ENCODE measurements at places on chromosomes 2 and 18. TPM values are rescaled to one million over a fixed set of nuclear protein-coding genes. Genes with fewer than 3 reads are reported as not detected.

GRCh38 chr2:196566961-196567666 is 72.4 kb upstream of the CCDC150 start:
- no peaks in the 10 kb centered on the region for H3K27me3 ChIP-seq
- no peaks in the 10 kb centered on the region for H3K4me1 ChIP-seq
- H3K27ac ChIP-seq, result no peak overlapping the region
- H3K36me3 ChIP-seq, result no peaks in the 10 kb centered on the region

GRCh38 chr2:79359419-79359818 is 153.4 kb upstream of the CTNNA2 start:
- H3K27me3 ChIP-seq, result no peaks in the 10 kb centered on the region
- no peaks in the 10 kb centered on the region for H3K4me1 ChIP-seq
- no peak overlapping the region for H3K4me3 ChIP-seq

DNA sequence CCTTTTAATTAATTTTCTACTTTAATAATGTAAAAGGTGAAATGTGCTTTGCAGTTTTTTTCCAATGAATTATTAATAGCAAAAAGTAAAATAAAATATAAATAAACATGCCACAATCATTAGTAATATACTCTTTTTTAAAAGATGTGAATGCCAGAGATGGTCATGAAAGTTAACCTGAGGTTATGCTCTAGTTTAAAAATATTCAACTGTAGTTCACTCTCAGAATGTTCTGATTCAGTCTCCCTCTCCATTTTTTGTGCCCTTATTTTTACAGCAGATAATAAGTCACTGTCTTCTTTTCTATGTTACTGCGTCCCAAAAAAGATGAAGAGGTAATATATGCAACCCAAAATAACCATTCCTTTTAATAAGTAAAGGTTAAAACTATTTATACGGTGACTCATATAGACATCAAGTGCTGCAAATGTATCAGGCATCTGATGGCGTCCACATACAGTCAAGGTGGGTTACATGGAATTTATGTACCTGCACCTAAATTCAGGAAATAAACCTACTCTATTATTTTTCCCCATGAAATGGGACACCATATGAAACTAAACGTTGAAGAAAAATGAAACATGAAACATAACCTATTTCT is 153.6 kb upstream of the ZNF804A start:
- DNase-seq, result no peak
- H3K27me3 ChIP-seq, result no peaks in the 10 kb centered on the region
- no peak overlapping the region for H3K27ac ChIP-seq
- no peak overlapping the region for H3K4me3 ChIP-seq
- no peaks in the 10 kb centered on the region for H3K36me3 ChIP-seq

Gene IKZF2
- 19.4 TPM for total RNA-seq

GRCh38 chr2:35428548-35428947 is 927.0 kb upstream of the CRIM1 start:
- no peaks in the 10 kb centered on the region for H3K27me3 ChIP-seq
- no peak overlapping the region for H3K4me3 ChIP-seq

DNA sequence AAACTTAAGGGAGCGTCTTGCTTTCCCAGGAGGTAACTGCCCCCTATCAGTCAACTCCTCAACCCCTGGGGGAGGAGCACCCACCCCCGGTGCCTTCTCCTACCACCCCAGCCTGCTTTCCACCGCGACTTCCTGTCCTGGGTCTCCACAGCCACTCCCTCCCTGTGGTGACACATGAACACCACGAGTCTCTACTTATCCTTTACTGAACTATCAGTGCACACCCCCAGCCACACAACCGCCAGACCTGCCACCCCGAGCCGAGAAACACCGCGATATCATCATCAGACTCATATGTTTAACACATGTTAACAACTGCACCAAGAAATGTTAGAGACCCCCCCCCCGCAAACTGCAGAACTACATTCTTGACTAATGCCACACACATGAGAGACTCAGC is 43.3 kb downstream of the LONRF2 start:
- no peaks in the 10 kb centered on the region for H3K4me1 ChIP-seq
- DNase-seq, result no peak
- H3K4me3 ChIP-seq, result no peak overlapping the region
- no peak overlapping the region for H3K27ac ChIP-seq

DNA sequence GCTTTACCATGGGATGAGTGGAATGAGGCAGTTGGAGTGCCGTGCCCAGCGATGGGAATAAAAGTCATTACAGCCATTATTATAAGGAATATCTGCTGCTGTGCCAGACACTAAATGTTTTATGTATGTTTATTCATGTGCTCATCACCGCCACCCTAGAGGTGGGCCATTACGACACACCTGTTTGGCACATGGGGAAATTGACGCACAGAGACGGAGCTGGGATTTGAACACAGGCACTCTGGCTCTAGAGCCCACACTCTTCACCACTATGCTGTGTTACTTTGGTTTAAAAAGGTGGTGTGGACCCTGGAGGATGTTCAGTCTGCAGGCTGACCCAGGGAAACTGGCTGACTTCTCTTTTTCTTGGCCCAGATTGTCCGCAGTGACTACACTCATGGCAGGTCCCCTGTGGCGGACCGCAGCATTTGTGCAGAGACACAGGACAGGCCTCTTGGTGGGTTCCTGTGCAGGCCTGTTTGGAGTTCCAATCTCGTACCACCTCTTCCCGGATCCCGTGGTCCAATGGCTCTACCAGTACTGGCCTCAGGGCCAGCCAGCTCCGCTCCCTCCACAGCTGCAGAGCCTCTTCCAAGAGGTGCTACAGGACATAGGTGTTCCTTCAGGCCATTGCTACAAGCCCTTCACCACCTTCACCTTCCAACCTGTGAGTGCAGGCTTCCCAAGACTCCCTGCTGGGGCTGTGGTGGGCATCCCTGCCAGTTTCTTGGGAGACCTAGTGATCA is 1.6 kb downstream of the TMEM177 start:
- DNase-seq, result no peak
- peaks cover 3% of the 10 kb centered on the region for H3K36me3 ChIP-seq
- peaks cover 5% of the 10 kb centered on the region for H3K4me1 ChIP-seq
- no peak overlapping the region for H3K4me3 ChIP-seq
- no peak overlapping the region for H3K27ac ChIP-seq
- 0 out of 2 replicates have a peak, but pooled peaks cover 2% of the 10 kb centered on the region for H3K27me3 ChIP-seq

DNA sequence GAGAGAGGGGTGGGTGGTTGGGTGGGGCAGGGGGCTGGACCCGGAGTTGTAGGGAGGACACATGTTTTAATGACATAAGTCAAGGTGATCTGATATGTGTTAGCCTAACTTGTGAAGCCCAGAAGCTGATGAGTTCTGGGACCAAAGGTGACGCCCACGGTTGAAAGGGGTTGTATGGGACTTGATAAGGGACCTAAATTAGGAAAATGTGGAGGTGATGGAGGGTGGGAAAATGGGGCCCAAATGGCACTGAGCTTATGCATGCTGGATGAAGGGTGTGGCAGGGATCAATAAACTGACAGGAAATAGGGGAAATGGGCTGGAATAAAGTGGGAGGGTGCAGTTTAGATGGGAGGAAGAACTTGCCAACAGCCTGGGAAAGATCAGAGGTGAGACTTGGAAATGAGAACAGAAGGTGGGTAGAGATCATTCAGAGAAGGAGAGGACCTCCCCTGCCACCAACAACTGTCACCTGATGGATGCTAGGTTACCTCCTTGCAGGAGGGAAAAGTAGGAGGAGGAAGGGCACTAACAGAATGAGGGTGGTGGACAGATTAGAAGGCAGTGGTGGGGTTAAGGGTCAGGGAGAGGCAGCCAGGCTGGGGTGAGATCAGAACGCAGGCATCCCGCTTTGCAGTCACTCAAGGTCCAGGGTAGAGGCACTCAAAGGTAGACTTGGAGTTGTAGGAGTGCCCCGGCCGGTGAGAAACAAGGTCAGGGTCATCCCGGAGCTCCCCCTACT is 15.3 kb downstream of the WNT10A start:
- no peaks in the 10 kb centered on the region for H3K36me3 ChIP-seq
- H3K4me3 ChIP-seq, result no peak overlapping the region
- H3K27me3 ChIP-seq, result peaks cover 89% of the 10 kb centered on the region
- no peak overlapping the region for H3K27ac ChIP-seq

- H3K4me1 ChIP-seq, result no peaks in the 10 kb centered on the region
- H3K36me3 ChIP-seq, result no peaks in the 10 kb centered on the region
- no peak overlapping the region for H3K27ac ChIP-seq
- no peak for DNase-seq
- no peaks in the 10 kb centered on the region for H3K27me3 ChIP-seq
- H3K4me3 ChIP-seq, result no peak overlapping the region
Measured at GRCh38 chr18:67728364-67728763, 211.8 kb upstream of the DSEL start.

Gene PMAIP1
- total RNA-seq, result 14.0 TPM

DNA sequence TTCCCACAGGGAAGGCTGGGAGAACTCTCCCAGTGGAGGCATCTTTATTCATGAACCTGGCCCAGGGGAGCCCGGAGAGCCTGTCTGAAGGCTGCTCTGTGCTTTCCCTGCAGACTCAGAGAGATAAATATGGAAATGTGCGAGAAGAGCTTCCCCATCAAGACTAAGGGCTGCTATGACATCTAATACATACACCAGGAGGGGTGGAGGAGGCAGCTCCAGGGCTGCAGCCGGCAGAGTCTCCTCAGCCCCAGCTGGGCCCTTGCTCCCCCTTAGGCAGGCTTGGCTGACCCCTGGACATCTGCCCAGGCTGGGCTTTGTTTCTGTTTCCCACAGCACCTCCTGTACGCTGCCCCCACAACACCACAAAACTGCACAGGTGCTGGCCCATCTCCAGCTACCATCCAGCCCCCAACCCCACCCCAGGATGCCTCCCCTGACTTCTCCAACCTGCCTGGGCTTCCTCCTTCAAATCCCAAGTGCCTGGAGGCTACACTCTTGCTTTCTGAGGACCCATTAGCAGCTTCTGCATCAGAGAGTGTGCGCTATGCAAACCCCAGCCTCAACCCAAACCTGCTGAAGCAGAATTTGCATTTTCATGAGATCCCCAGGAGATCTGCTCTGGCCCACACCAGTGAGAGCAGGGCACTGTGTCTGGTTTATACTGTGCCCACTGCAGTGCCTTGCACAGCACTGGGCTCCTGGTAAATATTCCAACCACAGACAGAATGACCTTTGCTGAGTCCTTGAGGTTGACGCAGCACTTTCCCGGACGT is 96.8 kb downstream of the VSNL1 start:
- no peak overlapping the region for H3K4me3 ChIP-seq
- no peak overlapping the region for H3K27ac ChIP-seq
- no peaks in the 10 kb centered on the region for H3K4me1 ChIP-seq
- no peak for DNase-seq
- no peaks in the 10 kb centered on the region for H3K36me3 ChIP-seq

DNA sequence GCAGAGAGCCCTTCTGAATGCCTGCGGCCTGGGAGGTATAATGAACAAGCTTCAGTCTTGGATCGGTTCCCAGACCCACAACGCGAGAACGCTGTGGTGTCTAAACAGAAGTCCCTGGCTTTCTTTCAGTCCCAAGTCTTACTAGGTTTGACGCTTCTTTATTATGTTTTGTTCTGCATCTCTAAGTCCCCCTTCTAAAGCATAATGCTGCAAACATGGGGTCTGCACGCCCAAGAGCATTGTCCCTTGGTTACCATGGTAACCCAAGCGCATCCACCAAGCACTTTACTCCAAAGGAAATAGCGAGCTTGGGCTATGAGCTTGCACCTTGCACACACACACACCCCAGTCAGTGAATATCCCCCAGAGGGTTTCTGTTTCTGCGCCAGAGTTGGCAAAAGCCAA is 193.7 kb downstream of the INO80D start:
- H3K4me1 ChIP-seq, result no peaks in the 10 kb centered on the region
- no peak overlapping the region for H3K4me3 ChIP-seq
- peaks cover 18% of the 10 kb centered on the region for H3K27me3 ChIP-seq
- peak; percentile 46 for DNase-seq
- no peaks in the 10 kb centered on the region for H3K36me3 ChIP-seq

DNA sequence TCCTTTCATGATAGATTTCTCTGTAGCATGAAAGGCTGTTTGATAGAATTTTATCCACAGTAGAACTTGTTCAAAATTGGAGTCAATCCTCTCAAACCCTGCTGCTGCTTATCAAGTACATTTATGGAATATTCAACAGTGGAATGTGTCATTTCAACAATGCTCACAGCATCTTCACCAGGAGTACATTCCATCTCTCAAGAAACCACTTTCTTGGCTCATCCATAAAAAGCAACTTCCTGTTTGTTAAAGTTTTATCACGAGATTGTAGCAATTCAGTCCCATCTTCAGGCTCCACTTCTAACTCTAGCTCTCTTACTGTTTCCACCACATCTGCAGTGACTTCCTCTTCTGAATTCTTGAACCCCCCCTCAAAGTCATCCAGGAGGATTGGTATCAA is 29.4 kb downstream of the PDCL3 start:
- H3K27me3 ChIP-seq, result peaks cover 3% of the 10 kb centered on the region
- H3K36me3 ChIP-seq, result no peaks in the 10 kb centered on the region
- DNase-seq, result peak; percentile 11

- no peaks in the 10 kb centered on the region for H3K36me3 ChIP-seq
- no peak for DNase-seq
- no peak overlapping the region for H3K27ac ChIP-seq
- no peaks in the 10 kb centered on the region for H3K4me1 ChIP-seq
- H3K27me3 ChIP-seq, result peaks cover 1% of the 10 kb centered on the region
- no peak overlapping the region for H3K4me3 ChIP-seq
Measured at GRCh38 chr2:134762508-134762907, 43.7 kb upstream of the TMEM163 start.

Gene LBH
- 158 TPM for total RNA-seq

DNA sequence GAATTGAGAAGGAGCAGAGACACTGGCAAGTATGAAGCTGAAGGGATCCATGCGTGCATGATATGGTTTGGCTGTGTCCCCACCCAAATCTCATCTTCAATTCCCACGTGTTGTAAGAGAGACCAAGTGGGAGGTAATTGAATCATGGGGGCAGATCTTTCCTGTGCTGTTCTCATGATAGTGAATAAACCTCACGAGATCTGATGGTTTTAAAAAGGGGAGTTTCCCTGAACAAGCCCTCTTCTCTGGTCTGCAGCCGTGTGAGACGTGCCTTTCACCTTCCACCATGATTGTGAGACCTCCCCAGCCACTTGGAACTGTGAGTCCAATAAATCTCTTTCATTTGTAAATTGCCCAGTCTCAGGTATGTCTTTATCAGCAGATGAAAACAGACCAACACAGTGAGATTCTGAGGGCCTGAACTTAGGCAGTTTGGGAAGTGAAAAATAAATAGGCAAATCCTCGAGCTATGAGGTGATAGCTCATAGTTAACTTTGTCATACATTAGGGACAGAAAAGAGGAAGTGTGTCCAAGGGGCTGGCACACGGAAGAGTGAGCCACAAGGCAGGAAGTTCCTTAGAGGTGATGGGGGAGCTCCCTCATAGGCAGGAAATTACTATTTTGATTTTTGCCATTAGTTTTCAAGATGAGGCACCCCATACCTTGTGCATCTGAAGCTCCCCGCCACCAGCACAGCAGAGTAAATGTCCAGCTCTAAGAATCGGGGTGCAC is 658.8 kb upstream of the ID2 start:
- no peak for DNase-seq
- no peak overlapping the region for H3K27ac ChIP-seq
- H3K36me3 ChIP-seq, result no peaks in the 10 kb centered on the region
- H3K4me3 ChIP-seq, result no peak overlapping the region
- H3K27me3 ChIP-seq, result peaks cover 2% of the 10 kb centered on the region
- H3K4me1 ChIP-seq, result no peaks in the 10 kb centered on the region

Gene LRP2
- total RNA-seq, result not detected
